Stimulated activated CD4-positive, alpha-beta T cell treated with anti-CD3 and anti-CD28 coated beads, Interleukin-2, amount 100 ng/mL, for 4 hours (primary cell): ENCODE measurements at places on chromosomes 7 and 10.

- no peak for DNase-seq
These were observed 757 bp upstream of the PALS2 start for GRCh38 chr7:24572393-24572996.

- no peak for DNase-seq
These were observed 210.4 kb downstream of the SKIDA1 start for GRCh38 chr10:21314906-21315644.

- no peak for DNase-seq
These were observed 52.5 kb upstream of the NRP1 start for GRCh38 chr10:33386926-33387325.

DNA sequence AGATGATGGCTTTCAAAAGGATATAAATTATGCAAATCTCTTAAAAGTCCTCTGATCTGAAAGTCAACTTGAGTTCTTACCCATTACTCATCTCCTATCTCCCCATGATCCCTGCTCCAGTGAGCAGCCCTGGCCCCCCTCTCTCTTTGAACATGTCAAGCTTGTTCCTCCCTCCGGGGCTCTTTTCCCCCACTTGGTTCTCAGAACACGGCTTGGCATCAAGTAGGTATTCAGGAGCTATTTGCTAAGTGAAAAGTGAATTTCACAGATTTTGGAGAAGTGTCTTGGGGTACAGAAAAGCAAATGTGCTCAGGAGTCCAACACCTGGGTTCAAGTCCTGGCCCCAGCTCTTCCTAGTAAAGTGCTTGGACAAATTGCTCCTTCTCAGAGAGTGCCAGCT, 98.3 kb upstream of the CTBP2 start:
- DNase-seq: no peak

- DNase-seq: no peak
These were observed 252.7 kb upstream of the ETV1 start for GRCh38 chr7:14242175-14242574.

DNA sequence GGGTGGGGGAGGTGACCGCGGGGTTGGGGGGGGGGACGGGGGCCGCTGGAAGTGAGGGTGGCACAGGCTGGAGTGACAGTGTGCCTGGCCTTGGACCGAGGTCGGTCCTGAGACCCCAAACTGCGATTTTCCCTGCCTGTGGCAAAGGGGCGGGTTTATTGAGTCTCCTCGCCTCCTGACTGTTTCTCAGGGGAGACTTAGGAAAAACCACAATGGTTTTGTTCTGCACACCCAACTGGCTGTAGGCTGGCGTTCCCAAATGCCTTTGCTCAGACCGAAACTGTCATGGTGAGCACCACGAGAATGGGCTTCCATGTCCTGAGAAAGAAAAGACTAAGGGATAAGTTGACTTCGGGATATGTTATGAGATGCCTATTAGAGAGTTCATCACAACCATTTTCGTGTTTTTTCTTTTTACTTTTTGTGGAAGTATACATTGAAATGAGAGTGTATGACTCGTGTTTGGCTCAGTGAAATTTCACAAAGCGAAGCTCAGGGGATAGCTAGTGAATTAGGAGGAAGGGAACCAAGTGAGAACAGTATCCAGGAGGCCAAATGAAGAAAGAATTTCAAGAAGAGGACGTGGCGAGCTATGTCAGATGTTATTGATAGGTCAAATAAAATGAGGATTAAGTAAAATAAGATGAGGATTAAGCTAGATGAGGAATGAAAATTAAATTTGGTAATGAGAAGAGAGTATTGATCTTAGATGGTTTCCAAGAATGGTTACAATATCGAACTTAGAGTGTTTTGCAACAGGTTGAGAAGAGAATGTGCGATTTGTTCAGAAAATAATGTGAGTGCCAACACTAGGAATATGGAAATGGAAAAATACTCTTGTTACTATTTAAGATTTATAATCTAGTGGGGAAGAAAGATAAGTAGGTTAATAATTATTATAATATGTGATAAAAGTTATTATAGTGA, 918 bp downstream of the NET1 start:
- DNase-seq: no peak

DNA sequence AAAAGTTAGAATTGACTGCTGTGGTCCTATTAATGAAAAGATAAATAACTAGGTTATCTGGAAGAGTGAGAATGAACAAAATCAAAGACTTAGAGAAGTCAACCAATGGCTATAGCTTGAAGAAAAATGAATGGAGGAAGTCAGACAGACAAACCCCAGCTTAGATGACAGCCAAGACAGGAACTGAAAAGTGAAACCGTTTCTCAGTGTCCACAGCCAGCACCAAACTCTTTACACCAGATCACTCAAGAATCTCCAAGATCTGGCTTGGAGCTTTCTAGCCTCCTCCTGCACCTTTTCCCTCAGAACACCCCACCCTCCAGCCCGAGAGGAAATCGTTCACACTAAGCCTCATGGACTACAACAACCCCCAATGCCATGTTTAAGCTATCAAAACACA, 167.0 kb downstream of the SFMBT2 start:
- no peak for DNase-seq

DNA sequence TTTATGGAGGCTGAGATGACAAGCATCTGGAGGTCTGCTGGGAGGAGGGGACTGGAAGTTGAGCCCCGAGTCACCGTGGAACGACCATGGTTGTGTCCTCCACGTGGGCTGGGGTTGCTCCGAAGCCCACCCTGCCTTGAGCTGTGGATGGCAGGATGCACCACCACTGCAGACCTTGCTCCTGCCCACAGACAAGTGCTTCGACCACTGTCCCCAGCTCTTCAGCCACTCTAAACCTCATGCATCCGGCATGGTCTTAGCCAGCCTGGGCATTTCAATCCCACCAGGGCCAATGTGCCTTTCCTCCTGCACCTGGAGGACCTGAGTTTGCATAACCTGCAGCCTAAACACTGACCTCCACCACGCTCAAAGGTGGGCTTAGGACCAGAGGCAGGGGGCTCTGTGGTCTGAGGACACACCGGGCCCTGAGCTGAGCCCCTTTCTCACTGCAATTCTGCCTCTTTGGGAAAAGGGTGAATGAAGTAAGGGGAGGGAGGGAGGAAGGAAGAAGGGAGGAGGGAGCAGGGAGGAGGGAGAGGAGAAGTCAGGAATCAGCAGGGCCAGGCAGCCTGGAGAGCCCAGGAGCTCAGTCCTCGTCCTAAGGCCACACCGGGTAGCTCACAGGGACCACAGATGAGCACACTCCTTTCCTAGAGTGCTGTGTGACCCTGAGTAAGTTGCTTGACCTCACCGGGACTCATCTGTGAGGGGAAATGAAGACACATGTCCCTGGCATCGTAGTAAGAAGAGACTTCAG, 44.8 kb upstream of the DNAAF5 start:
- DNase-seq: no peak

DNA sequence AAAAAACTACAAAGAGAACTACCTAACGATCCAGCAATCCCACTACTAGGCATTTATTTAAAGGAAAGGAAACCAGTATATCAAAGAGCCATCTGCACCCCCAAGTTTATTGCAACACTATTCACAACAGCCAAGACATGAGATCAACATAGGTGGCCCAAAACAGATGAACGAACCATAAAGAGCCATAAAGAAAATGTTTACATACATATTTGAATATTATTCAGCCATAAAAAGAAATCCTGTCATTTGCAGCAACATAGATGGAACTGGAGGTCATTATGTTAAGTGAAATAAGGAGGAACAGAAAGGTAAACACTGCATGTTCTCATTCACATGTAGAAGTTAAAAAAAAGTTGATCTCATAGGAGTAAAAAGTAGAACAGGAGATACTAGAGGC, 15.6 kb upstream of the SLC26A3 start:
- no peak for DNase-seq

- no peak for DNase-seq
These were observed 102.3 kb downstream of the MKX start for GRCh38 chr10:27643301-27643700.

GRCh38 chr10:63675171-63675570, 154.0 kb downstream of the REEP3 start:
- no peak for DNase-seq

GRCh38 chr7:66099551-66100407, 14.9 kb upstream of the CRCP start:
- no peak for DNase-seq

GRCh38 chr10:14476006-14476405, 145.3 kb upstream of the FRMD4A start:
- no peak for DNase-seq
